Stimulated activated CD4-positive, alpha-beta T cell treated with anti-CD3 and anti-CD28 coated beads, Interleukin-15, amount 100 ng/mL, for 24 hours (primary cell): ENCODE measurements at places on chromosomes 7 and 10.
A peak's percentile ranks its signal among the peaks of the same experiment; 100 is the strongest.

DNA sequence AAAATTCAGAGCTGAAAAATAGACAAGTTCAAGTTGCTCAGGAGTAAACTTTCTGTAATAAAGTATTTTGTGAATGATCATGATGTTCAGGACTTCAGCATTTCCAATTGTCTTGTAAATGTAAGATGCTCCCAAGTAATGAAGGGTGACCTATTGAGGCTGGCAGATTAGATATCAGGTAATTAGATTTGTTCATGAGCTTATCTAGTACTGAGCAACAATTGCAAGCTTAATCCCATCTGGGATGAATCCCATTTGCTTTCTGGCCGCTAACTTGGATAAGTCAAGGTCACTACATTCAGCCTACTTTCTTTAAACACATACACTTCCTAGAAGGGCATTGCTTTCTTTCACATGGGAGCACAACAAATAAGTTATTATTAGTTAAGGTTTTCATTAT lies 82.4 kb upstream of the ITGB1 start:
- no peak for DNase-seq

GRCh38 chr10:79400146-79401004 lies 45.0 kb downstream of the ZCCHC24 start:
- DNase-seq, result peak; percentile 71

DNA sequence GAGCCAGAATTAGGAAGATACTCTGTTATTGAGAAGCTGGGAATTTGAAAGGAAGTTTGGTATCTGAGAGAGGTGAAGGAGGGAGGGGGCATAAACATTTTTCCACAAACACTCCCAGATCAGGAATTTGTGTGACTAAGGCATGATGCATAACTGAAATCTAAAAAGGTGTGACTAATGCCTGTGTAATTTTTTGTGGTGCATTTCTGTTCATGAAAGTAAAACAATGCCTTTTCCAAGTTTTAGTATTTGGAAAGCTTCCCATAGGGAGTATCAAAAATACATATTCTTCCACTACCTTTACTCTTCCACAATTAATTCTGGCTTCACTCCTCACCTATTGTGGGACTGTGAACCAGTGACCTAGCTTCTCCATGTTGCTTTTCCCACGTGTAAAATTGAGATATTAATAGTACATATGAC lies 56.4 kb upstream of the CAV2 start:
- no peak for DNase-seq

- no peak for DNase-seq
Observed at GRCh38 chr10:121322776-121323175, 275.5 kb downstream of the FGFR2 start.

GRCh38 chr10:13139150-13139549 lies 22.2 kb upstream of the MCM10 start:
- DNase-seq, result no peak

- DNase-seq, result no peak
Observed at GRCh38 chr7:16670021-16670420, 24.0 kb downstream of the BZW2 start.

- DNase-seq, result no peak
Observed at GRCh38 chr7:142177869-142178268, 66.4 kb downstream of the MGAM2 start.
